ENCODE measurements at places on chromosomes 1 and 21. TPM values are rescaled to one million over a fixed set of nuclear protein-coding genes. Genes with fewer than 3 reads are reported as not detected.

UMODL1 gene
- 0.35 TPM for total RNA-seq

DNA sequence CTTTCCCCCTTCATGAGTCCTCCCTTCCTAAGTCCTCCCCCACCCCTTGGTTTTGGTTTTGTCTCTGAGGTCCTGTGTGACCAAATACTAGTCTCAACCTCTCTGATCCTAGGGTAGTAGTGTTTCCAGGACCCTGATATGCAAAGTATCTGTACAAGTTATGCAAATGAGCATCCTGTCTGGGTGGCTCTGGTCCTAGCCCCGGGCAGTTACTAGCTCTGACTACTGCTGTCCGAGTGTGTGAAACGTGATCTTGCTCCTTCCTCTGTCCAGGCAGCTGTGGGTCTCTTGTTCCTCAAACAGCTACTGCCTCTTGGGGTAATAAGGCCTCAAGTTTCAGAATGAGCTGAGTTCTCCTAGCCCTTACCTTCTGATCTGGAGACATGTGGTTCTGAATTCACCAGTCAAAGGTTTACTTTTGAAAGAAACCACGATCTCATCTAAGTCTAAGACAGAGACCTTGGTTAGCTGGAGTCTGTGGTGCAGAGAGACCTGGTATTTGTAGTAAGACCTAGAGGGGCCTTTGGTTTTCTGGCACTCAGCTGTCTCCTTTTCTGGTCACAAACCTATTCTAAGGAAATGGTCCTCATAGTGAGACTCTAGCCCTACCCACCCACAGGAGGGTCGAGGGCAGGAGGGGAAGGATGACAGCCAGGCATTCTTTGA, 31.0 kb upstream of the IL19 start:
- DNase-seq, result no peak

GRCh38 chr1:176576670-176577069, 113.7 kb downstream of the PAPPA2 start:
- no peak for DNase-seq

- DNase-seq, result no peak
Measured at GRCh38 chr1:221991221-221991620, 249.3 kb upstream of the DUSP10 start.

GRCh38 chr1:96918406-96918805, 196.8 kb downstream of the PTBP2 start:
- no peak for DNase-seq

DNA sequence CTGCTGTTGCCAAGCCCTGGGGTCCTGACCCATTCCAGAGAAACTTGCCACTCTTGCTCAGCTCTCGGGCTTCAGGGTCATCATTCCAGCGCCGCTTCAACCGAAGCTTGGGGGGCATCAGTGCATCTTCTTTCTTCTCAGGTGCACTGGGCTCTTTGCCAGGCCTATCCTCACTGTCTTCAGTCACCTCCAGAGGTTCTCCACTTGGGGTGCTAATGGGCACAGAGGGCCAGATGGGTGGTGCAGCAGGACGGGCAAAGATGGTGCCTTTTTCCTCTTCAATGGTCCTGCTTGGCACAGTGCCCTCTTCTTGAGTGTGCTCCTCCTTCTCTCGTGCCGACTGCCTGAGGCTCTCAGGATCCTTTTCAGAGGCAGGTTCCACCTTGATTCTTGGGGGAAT, 13.3 kb downstream of the ETV3 start:
- no peak for DNase-seq

KLHL17 gene
- 16.7 TPM for total RNA-seq

GRCh38 chr1:91798740-91799139, 87.2 kb downstream of the TGFBR3 start:
- no peak for DNase-seq

- no peak for DNase-seq
Measured at GRCh38 chr1:159771127-159771895, 9.5 kb upstream of the DUSP23 start.

DNA sequence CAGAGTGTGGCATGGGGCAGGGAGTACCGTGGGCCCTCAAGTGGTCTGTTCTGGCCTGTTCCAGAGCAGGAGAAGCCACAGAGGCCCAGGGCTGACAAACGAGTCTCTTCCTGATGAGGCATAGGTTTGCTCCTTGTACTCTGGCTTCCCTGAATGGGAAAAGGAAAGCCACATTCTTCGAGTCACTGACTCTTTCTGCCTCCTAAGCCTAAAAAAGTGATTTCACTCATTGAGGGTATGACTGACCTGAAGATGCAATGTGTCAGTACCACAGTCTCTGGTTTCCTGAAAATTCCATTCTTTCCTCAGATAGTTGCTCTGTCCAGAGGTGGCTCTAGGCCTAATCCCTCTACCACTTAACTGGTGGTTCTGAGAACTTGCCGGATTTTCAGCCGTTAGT, 92.3 kb downstream of the KCNN3 start:
- DNase-seq, result no peak

THAP3 gene
- 9.1 TPM for total RNA-seq

DNA sequence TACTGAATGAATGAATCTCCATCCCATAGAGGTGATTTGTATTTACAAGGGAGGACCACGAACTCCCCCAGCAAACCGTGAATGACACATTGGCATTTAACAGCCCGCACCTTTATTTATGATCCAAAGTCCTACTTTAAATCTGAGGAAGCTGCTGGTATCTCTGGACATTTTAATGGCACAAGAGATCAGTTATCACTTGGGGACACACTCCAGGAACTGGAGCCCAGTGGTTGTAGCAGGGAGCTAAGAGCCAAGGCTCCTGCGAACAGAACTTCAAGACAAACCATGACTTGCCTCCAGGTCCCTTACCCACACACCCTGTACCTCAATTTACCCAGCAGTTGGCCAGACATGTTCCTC, 1.2 kb downstream of the CTNNBIP1 start:
- no peak for DNase-seq

GRCh38 chr1:225881959-225882693, at the start of gene TMEM63A:
Gene TMEM63A (minus strand): TSS chr1:225882380. CDS start chr1:225877580, 4,800 bp downstream.
- DNase-seq, result peak; percentile 95

GRCh38 chr1:45622524-45623394, 1.1 kb downstream of the CCDC17 start:
- DNase-seq, result no peak

GRCh38 chr1:244035358-244035757, 15.7 kb upstream of the ZBTB18 start:
- DNase-seq, result no peak

DNA sequence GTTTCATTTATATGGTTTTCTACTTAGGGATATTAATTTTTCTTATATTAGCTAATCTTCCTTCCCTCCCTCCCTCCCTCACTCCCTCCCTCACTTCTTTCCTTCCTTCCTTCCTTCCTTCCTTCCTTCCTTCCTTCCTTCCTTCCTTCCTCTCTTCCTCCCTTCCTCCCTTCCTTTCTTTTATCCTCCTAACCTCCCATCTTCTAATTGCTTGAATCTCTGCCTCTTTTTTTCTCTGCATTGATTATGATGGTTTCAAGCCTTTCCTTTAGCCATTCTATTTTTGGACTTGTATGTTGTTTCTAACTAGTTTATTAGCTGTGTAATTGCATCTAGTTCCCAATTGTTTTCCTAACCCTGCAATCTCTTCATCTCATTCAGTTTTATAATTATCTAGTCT, 17.0 kb upstream of the PKP1 start:
- no peak for DNase-seq

DNA sequence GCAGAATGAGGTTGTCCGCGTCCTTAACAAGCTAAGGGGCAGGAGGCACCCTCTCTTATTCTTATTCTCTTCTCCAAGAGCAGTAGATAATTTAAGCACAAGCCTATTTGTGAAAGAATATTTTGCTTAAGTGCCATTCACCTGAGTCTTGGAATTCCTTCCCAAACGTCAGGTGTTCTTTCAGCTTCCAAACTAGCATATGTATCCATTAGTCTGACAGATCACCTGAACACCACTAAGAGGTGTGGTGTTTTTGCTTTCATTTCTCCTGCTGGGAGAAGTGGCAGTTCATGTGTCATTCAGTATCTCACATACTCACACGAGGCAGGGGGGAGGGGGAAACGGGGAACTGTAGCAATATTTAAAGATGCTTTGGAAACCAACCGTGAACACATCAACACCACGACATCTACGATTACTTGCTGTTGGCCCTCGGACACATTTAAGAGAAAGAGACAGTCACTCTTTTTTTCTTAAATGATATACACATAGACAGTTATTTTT, 45.5 kb upstream of the RBM15 start:
- DNase-seq, result no peak

- DNase-seq, result peak; percentile 90
Measured at GRCh38 chr1:205335692-205336091, 14.1 kb upstream of the NUAK2 start.

DNA sequence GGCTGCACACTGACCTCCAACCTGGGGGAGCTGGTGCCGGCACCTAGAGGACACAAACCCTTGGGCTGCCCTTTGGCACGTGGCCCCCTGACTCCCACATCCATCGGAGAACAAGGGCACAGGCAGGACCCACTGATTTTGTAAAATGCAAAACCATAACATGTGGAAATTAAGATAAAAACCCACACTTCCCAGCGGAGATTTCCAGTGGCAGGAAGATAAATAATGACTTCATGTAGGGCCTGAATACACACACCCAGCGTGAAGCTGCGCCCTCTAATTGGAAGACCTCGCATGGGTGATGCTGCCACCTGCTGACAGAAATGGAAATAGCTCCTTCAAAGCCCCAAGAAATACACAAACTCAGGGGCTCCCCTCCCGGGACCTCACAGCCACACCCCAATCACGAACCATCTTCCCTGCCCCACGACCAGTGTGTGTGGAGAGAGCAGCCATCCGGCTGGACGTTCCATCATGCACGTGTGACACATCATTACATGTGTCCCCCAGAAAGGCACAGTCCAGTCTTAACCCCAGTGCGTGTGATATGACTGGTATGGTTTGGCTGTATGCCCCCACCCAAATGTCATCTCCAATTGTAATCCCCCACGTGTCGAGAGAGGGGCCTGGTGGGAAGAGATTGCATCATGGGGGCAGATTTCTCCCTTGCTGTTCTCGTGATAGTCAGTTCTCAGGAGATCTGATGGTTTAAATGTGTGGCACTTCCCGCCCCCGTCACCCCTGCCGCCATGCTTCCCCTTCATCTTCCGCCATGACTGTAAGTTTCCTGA, 5.7 kb upstream of the TPRG1L start:
- DNase-seq, result peak; percentile 79

DNA sequence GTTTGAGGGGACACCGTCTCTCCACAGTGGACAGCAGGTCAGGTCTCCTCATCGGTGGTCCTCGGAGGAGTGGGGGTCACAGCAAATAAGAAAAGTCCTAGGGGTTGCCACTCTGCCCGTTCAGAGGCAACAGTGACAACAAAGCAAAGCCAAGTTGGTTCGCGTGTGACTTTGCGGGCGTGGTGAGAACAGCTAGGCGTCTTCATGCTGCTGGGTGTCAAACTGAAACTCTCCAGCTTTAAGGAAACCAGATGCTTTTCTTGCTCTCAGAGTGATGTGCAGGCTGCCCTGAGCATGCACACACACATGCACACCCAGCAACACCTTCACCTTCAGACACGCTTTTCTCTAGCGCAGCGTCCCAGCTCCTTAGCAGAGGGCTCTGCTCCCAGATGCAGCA, 70.1 kb upstream of the ARHGEF16 start:
- DNase-seq, result no peak

GRCh38 chr1:204451352-204452124, 39.9 kb upstream of the PPP1R15B start:
- DNase-seq, result peak; percentile 54

DNA sequence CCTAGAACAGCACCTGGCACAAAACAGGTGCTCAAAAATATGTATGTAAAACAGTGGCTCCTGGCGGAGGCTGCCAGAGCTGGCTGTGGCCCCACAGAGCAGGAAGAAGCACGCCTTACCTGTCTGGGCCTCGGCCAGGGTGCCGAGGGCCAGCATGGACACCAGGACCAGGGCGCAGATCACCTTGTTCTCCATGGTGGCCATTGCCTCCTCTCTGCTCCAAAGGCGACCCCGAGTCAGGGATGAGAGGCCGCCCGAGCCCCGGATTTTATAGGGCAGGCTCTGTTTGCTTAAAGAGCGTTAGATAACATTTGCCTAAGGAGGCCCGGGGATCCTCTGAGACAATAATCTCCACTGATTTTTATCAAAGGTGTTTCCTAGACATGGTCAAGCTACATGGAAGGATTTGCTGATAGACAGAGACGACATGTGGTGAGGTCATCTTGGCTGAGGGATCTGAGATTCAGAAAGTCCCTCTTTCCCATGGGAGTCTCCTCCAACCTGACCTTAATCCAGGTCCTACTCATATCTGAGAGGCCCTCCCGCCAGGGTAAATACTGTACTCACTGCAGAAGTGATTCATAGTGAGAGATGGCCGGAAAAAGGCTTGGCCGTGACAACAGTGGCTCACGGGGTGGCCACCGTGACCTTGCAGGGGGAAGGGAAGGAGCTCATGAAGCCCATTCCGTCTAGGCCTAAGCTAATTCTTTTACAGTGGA, at the start of gene TFF1:
TFF1 (minus strand) TSS at position 244 of the 719 bp plus-strand sequence; CDS start at position 204, 40 bp downstream.
- DNase-seq, result peak; percentile 79

GRCh38 chr1:63630238-63630637, 37.0 kb downstream of the PGM1 start:
- no peak for DNase-seq

DNA sequence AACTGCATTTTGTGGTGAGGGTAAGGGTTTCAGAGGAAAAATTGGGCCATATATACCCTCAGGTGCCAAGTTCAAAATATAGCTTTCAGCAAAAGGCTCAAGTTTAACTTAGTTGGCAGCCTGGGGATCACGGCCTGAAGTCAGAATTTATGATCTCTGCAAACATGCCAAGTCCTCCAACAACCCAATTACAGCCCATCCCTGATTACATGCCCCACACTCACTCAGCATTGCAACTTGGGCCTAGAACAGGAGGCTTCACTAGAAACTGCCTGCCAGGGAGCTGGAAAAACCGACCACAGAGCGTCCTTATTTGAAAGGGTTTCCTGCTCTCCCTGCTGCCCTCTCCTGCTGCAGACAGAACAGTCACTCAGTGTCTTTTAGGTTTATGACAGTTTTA, 12.4 kb downstream of the FYB2 start:
- DNase-seq, result peak; percentile 24

GRCh38 chr1:72066431-72066830, 215.9 kb downstream of the NEGR1 start:
- no peak for DNase-seq
